ENCODE measurements at places on chromosomes 6 and 20.

DNA sequence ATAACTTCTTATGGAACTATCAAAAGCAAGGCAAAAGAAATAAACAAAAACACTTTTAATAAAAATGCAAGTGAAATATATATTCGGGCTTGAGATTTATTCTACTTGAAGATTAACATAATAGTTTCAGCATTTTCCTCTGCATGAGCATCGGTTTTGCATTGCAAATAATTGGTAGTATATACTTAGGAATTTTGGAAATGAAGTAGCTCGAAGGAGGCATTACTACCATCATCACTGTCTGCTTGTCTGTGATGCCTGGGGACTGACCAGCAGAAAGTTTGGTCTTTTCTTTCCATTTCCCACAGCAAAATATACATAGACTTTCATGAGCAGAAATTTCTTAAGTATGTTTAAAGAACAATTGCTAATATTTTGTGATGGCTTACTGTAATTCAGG lies 570.7 kb downstream of the HTR1B start:
- no peak for DNase-seq

DNA sequence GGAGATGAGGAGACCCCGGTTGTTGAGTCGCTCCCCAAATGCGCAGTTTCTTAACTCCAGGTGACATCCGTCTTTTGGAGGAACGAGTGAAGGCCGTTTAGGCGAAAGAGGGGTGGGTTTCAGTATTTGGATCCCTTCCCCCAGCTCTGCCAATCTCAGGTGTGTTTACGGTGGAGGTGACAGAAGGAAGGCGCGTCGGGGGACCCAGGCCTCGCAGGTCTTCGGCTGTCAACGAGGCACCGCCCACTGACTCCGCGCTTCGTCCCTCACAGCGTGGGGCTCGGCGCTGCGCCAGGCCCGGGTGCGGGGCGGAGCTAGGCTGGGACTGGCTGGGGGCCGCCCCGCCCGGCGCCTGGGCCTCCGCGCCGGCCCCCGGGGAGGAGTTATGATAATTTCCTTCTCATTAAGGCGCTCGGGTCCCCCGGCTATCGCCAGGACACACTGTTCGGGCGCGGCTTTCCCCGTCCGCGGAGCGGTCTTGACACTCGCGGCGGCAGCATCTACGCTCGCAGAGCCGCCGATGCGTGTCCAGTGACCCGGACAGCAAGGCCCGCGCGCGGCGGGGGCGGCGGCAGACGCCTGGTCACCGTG lies at the start of gene TFAP2C:
Gene TFAP2C (plus strand): TSS at position 434 of the 591 bp plus-strand sequence. CDS start 239 bp downstream, outside the sequence.
- no peak for DNase-seq

DNA sequence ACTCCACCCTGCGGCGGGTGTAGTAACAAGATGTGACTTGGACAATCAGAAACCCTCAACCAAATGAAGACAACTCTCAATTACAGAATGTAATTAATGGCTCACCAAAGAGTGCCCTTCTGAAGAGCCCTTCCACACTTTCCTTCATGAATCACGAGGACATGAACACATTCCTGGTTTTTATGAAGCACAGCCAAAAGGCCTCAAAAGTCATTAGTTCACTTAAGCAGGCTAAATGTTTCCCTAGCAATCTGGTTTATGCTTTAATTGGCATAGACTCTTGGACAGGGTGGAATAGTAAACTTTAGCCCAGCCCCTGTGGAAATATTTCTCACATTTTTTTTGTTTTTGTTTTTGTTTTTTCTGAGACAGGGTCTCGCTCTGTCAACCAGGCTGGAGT lies 20.5 kb downstream of the CPNE5 start:
- no peak for DNase-seq

DNA sequence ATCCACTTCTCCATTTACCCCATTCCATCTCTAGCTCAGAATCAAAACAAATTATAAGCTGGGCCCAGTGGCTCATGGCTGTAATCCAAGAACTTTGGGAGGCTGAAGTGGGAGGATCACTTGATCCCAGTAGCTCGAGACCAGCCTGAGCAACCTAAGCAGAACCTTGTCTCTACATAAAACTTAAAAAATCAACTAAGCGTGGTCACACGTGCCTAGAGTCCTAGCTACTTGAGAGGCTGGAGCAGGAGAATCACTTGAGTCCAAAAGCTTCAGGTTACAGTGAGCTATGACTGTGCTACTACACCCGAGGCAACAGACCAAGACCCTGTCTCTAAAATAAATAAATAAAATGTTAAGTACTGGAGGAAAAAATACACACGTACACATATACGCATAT lies 74.7 kb upstream of the RUNX2 start:
- no peak for DNase-seq

GRCh38 chr20:58642441-58642840 lies 8.6 kb upstream of the STX16 start:
- DNase-seq, result no peak

GRCh38 chr6:52749556-52750152 lies 13.6 kb downstream of the GSTA2 start:
- no peak for DNase-seq

GRCh38 chr6:10759884-10760329 lies 12.3 kb downstream of the TMEM14B start:
- no peak for DNase-seq

DNA sequence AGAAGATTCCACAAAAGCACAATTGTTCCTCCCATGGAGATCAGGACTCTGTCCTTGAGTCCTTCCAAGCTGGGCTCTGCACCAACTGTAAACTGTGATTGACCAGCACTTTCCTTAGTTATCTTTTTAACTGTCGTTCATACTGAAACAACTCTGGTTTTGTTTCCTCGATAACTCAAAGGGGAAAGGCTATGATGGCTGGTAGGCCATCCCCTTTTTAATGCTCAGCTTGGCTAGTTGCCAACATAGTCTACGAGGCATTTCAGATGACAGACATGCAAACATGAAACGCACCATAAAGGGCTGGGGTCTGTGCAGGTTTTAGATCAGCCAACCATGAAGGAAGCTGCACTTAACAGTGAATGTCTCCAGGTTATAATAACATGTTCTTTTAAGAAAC lies 497.1 kb upstream of the ARID1B start:
- no peak for DNase-seq

DNA sequence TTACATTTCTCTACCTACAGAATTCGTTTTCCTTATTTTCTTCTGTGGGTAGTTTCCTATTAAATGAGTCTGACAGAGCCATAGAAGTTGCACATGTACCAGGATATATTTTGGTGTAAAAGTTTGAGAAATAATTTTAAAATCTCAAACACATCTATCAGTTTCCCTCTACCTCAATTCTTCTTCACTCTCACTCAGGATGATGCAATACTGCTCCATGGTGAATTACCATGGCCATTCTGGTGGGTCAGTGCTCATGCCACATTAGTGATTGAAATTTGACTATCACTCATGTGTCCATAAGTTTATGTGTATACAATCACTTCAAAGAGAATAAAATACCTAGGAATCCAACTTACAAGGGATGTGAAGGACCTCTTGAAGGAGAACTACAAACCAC lies 151.7 kb downstream of the ARHGAP18 start:
- DNase-seq, result no peak

- DNase-seq, result no peak
Measured at GRCh38 chr6:46010771-46011170, 4.9 kb downstream of the CLIC5 start.

GRCh38 chr6:140544431-140544830 lies 1170.0 kb upstream of the CITED2 start:
- DNase-seq, result no peak

DNA sequence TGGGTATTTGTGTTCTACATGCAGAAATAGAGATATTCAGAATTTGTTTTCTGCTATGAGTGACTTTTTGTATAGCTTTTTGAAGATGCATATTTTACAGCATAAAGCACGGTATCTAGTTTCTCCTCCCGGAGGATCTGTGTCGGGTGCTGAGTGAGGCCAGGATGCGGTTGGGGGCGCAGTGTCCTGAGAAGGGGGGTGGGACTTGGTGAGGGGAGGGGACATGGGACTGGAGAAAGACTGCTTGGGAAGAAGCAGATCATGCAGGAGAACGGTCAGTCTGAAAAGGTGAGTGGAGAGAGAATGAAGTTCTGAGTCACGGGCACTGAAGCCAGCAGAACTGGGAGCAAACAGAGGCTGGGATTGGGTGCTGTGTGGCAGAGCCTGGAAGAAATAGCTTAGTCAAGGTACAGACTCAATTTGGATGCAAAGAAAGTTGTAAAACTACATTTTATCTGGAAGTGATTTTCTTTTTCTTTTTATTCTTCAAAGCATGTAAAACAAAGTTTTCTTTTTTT lies 44.0 kb downstream of the STX11 start:
- no peak for DNase-seq

GRCh38 chr6:133699741-133700385 lies 189.1 kb upstream of the TCF21 start:
- DNase-seq, result no peak

DNA sequence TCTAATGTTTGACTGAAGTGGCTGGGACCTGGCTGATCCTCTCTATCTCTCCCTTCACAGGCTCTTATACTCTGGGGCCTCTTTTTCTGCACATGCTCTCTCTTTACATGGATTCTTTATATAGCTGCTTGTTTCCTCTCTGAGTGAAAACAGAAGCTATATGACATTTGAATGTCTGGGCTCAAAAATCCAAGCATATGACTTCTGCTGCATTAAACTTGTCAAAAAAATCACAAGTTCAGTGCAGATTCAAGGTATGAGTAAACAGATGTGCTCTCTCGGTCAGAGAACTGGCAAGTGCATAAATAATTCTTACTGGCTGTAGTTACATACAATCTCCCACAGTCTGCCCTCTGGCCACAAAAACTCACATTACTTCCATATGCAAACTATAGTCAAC lies 96.6 kb downstream of the LCA5 start:
- no peak for DNase-seq

DNA sequence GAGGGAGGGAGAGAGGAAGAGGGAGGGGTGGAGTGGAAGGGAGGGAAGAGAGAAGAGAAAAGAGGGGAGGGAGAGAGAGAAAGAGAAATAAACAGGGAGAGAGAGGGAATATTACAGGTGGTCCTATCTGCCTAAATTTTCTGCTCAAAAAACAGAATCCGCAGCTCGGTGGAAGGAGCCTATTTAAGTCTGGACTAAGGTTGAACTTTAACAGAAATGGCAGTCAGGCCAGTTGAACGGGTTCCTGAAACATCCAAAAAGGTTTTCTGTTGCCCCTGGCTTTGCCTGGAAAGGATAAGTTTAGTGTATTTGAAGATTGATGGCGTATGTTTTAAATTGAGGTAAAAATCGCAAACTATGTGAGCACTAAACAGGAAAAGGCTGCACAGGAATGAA lies 2.2 kb downstream of the TFAP2B start:
- no peak for DNase-seq

- DNase-seq, result no peak
Measured at GRCh38 chr6:23016696-23017095, 447.3 kb downstream of the HDGFL1 start.

- DNase-seq, result no peak
Measured at GRCh38 chr6:53530346-53530745, 14.6 kb downstream of the GCLC start.

GRCh38 chr20:5608104-5608441 lies 142.1 kb upstream of the SHLD1 start:
- no peak for DNase-seq

DNA sequence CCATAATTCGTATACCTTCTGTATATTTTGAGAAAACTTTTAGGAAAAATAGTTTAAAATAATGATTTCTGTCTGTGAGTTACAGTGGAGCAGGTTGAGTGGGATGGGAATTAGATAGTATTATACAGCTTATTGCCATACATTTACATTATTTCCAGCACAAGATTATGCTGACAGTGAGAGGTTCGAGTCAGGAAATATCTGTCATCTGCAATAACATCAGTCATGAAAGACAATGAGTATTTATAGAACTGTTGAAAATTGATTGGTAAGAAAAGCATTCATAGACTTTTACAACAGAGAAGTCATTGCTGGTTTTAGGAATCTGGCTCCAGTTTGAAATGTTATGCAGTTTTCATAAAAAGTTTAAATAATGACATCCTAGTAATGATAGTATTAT lies 45.9 kb downstream of the FAM135A start:
- DNase-seq, result no peak

DNA sequence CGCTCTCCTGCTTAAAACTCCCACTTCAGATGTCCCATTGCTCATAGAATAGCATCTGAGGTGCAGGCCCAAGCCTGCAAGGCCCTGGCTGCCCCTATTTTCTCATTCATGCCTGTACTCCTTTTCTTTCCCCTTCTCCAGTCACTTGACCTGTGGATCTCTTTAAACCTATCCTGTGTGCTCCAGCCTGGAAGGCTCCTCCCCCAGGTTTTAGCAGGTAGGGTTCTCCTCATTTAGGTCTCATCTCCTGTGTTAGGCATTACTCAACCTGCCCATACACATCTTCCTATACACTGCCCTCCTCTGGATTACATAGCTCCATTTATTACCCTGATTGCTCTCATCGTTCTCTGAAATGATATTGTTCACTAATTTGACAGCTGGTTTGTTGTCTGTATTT lies 185.3 kb downstream of the BACH2 start:
- DNase-seq, result no peak

DNA sequence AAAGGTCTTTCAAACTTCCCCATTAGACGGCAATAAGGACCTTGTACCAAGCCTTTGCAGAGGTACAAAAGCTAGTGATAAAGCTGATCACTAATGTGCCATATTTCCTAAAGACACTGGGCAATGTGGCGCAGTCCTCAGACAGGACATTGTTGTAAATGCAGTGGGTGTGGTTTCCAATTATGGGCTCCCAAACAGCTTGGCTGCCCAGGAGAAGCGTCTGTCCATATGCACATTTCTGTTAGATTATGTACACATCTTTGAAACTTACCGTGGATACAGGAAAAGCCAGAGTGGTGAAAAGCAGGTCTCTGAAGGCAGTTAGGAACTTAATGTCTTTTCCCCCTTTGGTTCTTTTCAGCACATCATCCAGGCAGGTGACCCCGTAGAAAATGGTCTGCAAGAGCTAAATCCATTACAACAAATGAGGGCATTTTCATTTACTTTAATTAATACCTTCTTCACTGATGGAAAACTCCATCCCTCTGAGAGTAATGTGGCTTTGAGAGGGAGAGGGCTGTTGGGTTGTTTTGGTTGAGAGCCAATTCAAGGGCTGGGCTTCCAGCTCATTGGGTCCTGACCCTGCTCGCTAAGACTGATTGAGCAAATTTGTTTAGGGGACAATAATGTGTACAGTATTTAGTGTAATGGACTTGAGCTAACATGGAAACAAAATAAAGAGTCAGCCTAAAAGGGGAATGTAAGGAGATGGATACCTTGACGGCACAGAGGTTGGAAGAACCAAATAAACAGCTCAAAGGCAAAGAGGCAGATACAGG lies 10.4 kb downstream of the ADTRP start:
- DNase-seq, result no peak

DNA sequence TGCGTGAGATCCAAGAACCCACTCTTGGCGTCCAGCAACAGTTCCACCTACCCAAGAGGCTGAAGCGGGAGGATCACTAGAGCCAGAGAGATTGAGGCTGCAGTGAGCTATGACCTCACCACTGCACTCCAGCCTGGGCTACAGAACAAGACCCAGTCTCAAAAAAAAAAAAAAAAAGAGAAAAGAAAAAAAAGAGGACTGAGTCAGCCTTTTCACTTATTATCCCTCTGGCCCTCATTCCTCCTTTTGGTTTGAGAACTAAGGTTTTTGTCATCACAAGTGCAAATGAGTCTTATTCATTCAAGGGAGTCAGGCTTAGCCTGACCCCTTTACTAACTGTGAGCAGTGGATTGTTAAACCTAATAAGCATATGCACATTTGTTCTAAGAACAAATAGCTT lies 37.9 kb upstream of the JARID2 start:
- DNase-seq, result no peak

All from stimulated activated CD4-positive, alpha-beta T cell treated with anti-CD3 and anti-CD28 coated beads, Interleukin-1b, Interleukin-23, amount 100 ng/mL, for 1 hour (primary cell).